Stimulated activated CD8-positive, alpha-beta memory T cell treated with anti-CD3 and anti-CD28 coated beads, Interleukin-7, amount 100 ng/mL, for 1 hour (primary cell): ENCODE measurements at places on chromosomes 2 and 18.

DNA sequence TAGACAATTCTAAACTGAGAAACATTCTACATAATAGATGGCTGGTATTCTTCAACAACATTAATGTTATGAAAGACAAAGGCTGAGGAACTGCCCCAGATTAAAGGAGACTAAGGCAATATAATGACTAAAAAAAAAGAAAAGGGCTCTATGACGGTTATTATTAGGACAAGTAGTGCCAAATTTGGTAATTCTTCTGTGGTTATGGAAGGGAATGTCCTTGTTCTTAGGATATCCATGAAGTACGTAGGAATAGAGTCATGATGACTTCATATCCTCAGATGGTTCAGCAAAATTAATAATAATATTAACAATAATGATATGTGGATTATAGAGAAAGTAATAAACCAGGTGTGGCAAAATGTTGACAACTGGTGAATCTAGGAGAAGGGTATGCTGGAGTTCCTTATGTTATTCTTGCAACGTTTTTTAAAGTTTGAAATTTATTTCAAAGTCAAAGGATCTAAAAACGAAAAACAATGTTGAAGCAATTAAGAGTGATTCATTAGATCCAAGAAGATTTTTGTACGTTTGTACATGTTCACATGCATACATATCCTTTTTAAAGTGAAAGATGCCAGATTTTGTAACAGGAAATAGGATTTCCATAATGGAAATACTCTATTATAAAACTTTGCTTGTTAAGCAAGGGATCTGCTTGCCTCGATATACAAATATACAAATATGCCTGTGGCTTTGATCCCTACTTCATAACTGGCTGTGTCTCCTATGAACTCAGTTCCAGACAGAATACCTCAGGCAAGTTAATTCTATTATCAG lies 27.7 kb upstream of the STRN start:
- DNase-seq = no peak

DNA sequence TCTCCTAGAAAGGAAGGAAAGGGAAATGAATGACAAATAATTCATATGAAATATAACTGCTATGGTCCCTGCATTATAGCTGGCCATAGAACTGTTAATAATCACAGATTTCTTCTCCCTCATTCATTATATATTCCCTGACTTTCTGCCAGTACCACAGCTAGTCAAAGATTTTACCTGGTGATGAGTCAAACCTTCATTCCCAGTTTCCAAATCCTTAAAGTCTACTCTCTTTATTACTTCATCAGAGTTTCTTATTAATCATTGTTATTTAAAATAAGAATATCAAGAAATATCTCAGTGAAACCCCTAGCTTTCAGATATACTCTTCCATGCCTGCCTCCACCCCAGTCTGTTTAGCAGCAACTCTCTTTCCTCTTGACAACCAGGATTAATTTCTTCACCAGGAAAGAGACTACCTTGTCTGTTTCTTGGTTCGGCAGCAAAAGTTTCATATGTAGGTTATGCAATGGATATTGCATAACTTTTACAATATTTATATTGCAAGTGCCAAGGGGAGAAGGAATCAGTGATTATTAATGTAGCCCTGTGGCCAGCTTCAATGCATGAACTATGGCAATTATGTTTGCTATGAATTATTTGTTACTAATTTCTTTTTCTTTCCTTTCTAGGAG lies 533.8 kb downstream of the FBXO15 start:
- no peak for DNase-seq

- no peak for DNase-seq
These were observed 17.4 kb upstream of the HNRNPA3 start for GRCh38 chr2:177195194-177195593.

DNA sequence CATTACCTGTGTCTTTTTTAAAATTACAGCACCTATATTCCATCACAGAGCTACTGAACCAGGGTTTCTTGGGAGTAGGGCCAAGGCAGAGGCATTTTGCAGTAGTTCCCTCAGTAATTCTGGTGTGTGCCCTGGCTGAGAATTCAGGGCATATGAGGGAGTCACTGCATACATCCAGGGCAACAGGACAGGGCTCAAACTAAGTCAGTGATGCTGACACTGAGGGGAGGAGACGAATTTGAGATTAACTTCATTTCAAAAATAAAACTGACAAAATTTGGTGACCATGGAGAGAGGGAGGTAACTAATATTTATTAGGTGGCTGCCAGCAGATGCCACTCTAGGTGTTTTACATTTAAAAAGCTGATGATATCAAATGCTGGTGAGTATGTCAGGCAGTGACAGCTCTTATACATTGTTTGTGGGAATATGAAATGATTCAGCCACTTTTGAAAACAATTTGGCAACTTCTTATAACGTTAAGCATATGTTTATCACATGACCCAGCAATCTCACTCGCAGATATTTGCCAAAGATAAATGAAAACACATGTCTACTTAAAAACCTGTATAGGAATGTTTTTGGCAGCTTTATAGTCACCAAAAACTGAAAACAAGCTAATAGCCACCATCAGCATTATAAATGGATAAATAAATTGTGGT lies 20.3 kb downstream of the STRADB start:
- DNase-seq = no peak

DNA sequence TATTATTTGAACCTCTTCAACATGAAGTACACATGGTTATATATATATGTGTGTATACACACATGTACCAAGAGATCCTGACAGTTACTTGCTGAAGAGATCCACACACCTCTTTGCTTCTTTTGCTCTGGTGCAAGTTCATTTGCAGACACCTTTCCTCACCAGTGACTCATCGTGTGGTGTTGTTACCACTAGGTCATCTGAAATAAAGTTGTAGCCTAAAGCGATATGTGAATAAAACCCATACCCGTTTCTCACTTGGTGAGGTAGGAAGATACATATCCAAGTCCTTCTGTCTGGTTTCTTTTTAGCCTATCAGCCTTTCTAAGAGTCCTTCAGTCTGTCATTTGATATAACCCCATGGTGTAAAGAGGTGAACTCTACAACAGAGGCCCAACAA lies 379.4 kb upstream of the RAB12 start:
- DNase-seq = no peak
